AG20443 (cell line): ENCODE measurements at places on chromosomes 11 and 22.
A peak's percentile ranks its signal among the peaks of the same experiment; 100 is the strongest.

- peak; percentile 69 for DNase-seq
Observed at GRCh38 chr11:76783294-76783895, at the start of gene TSKU. Gene TSKU (plus strand): TSS chr11:76783356. CDS start chr11:76795617, 12,261 bp downstream.

- DNase-seq, result no peak
Observed at GRCh38 chr11:102396708-102397563, 49.9 kb downstream of the BIRC2 start.

DNA sequence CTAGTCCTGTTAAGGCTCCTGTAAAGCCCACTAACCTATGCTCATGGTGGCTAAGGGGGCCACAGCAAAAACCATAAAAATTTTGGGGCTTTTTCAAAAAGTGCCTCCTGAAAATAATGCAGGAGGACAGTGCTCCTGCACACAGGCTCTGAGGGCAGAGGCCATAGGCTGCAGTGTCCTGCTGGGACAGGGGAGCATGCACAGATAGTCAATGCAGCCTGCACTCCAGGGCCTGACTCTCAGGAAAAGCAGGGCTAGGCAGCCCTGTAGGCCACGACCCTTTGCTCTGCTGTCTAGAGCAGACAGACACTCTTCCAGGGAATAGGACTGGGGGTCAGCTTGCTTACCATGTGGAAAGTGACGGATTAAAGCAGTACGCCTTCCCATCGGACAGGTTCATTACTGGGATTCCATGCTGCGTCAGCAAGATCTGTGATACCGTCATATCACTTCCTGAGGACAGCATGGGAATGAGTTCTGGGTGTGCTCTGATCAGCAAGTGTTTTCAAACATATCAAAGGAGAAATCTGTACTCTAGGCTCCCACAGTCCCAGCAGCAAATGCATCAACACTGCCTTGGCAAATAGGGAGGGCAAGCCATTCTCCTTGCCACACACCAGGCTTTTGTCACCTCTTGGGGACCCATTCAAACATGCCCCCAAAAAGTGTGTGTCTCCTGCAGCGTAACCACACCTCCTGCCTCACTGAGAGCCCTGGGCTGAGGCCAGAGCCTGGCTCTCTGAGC lies 64.1 kb upstream of the CLTCL1 start:
- DNase-seq, result no peak

DNA sequence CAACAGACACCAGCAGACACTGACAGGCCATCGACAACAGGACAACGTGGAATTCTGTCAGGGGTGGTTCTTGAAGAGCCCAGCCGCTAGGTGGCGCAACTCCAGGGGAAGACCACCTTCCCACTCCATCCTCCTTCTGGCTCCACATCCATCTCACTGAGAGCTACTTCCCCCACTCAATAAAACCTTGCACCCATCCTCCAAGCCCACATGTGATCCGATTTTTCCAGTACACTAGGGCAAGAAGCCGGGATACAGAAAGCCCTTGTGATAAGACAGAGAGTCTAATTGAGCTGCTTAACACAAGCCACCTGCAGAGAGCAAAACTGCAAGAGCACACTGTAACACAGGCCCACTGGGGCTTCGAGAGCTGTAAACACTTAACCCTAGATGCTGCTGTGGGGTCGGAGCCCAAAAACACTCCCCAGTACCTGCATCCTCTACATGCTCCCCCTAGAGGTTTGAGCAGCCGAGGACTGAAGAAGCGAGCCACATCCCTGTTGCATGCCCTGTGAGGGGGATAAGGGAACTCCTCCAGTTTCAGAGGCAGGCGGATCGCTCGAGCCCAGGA lies 11.5 kb upstream of the RAB39A start:
- peak; percentile 43 for DNase-seq

- DNase-seq, result no peak
Observed at GRCh38 chr11:97461934-97462333, 1072.1 kb downstream of the JRKL start.

DNA sequence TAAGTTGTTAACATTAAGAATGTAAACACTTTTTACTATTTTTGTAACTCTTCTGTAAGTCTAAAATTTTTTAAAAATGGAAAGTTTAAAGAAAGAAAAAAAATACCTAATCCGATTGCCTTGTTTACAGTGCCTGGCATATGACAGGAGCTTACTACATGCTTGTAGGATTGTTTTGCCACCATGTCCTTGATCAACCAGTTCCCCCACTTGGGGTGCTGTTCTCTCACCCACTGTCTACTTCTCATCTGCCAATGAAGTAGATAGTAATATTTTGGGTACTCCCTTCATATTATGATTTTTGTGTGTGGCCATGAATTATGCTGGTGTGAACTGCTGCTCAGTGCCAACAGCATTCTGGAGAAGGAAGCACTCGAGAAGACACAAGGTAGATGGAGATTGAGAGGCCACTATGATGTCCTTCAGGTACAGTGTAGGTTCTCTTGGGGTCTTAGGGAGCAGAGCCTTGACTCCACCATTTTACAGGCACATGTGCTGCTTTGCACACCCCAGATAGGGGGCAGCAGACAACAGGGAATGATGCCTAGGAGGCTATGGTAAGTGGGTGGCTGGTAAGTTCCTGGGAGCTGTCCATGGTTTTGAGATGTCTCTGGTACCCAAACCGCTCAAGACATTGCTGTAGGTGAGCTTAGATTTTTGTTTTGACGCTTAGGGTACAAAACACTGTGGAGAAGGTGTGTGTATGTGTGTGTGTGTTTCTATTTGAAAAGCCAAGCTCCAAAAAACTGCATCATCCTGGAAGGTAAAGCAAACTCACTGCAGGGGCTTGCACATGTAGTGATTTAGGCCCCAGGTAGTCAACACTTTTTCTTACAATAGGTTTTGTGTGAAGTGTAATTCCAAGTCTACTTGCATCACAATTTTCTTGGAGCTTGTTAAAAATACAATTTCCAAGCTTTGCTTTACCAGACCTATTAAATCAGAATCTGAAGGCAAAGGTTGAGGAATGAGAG lies 494.5 kb upstream of the LARGE1 start:
- DNase-seq, result peak; percentile 59
